ENCODE measurements at places on chromosomes 1 and 21. TPM values are rescaled to one million over a fixed set of nuclear protein-coding genes. Genes with fewer than 3 reads are reported as not detected.
A peak's percentile ranks its signal among the peaks of the same experiment; 100 is the strongest.

FAM163A gene
- total RNA-seq: not detected

DNA sequence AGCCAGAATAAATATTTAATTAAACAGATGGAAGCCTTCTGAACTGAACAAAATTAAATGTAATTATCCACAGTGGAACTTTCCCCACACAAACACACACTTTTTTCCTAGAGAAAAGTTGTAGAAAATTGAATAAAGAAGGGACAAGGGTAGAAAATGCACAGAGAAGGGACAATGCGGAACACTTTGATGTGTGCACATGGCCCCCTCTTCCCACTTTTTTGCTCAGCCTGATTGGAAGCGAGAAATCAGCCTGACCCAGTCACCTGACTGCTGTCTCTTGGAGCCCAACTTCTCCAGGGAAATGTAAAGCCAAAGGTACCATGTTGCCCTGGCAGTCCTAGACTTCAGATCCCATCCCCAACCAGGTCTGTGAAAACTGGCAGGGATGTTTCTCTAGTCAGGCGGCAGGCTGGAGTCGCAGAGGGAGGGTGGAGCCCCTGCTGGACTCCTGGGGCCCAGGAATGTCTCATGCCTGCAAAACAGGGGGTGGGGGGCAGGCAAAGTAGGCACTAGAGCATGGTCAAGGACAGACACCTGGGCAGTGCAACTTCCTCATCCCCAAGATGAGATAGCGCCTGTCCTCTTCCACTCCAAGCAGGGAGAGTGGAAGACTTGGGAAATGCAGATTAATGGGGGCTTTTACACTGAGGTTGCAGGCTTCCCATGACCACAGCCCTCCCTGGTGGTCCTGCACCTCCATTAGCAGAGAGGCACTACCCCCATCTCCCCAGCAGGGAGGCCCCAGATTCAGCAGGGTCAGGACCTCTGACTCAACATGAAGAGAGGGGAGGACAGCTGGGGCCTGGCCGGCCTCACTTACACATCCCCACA is 2.8 kb downstream of the CERS2 start:
- peak overlapping the region; percentile 98 for H3K27ac ChIP-seq
- peak overlapping the region; percentile 84 for H3K4me3 ChIP-seq
- H3K36me3 ChIP-seq: peaks cover 22% of the 10 kb centered on the region
- H3K4me1 ChIP-seq: peaks cover 34% of the 10 kb centered on the region
- H3K27me3 ChIP-seq: no peaks in the 10 kb centered on the region

DNA sequence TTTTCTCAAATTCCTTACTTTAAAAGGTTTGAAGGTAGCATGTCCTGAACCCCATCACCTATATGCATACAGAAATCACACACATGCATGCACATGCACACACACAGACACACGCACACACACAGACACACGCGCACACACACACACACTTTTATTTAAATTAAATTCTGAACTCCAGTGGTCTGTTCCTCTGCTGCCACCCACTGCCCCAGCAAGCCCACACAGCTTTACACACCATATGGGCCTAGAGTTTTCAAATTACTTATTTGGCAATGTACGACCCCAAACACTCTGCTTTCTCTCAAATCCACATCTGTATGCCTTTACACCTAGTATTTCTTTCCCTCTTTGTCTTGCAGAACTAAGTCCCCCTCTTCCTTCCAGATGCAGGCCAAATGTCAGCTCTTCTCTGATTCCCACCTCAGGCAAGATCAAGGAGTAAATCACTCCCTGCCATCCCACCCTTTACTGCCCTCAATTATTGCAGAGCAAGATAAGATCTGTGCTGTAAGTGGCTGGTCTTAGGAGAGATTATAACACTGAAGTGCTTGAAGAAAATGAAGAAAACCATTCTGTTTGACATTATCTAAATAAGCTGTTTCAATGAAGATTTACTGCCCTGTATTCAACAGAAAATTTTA is 429.9 kb upstream of the CXADR start:
- H3K27ac ChIP-seq: no peak overlapping the region
- no peak overlapping the region for H3K4me3 ChIP-seq
- DNase-seq: no peak
- no peaks in the 10 kb centered on the region for H3K36me3 ChIP-seq

- H3K4me1 ChIP-seq: no peaks in the 10 kb centered on the region
- H3K36me3 ChIP-seq: peaks cover 38% of the 10 kb centered on the region
- H3K4me3 ChIP-seq: no peak overlapping the region
- no peaks in the 10 kb centered on the region for H3K27me3 ChIP-seq
Measured at GRCh38 chr1:6638226-6638625, 13.6 kb downstream of the THAP3 start.

GRCh38 chr21:31529406-31529805 is 130.1 kb upstream of the SOD1 start:
- no peak for DNase-seq
- no peaks in the 10 kb centered on the region for H3K36me3 ChIP-seq
- H3K4me3 ChIP-seq: no peak overlapping the region
- no peak overlapping the region for H3K27ac ChIP-seq
- peaks cover 3% of the 10 kb centered on the region for H3K4me1 ChIP-seq

DNA sequence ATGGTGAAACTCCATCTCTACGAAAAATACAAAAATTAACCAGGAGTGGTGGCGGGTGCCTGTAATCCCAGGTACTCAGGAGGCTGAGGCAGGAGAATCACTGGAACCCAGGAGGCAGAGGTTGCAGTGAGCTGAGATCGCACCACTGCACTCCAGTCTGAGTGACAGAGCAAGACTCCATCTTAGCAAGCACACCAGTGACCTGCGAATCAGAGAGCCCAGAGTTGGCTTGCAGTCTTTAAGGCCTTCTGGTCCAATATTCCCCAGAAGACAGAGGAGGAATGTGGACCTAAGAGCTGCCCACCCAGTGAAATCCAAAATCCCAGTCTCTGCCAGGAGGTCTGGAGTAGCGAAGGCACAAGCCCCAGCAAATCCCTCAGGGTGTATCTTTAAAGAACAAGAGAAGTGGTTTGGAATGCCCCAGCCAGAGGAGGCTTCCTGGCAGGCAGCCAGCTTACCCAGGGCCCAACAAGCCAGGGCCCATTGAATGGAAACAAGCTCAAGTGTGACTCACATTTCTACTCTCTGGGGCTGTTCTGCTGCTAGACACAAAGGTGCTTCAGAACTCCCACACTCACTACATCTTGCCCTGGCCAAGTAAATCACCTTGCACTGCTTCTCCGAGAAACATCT is 23.9 kb downstream of the GPR161 start:
- H3K4me3 ChIP-seq: no peak overlapping the region
- no peak overlapping the region for H3K27ac ChIP-seq
- H3K4me1 ChIP-seq: no peaks in the 10 kb centered on the region
- H3K36me3 ChIP-seq: peaks cover 16% of the 10 kb centered on the region

DNA sequence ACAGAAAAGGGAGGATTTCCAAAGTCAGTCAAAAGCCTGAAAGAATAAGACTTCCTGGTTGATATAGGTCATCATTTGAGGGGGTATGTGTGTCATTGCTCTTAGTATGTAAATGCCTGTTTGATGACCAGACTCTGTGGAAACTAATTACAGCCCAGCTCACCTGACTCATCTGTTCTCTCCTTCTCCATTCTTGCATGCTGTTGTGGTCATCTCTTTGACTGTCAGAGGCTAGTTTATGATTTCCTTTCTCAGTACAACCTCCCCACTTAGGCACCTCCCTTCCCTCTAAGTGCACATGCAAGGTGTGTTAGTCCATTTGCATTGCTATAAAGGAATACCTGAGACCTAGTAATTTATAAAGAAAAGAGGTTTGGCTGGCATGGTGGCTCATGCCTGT is 2.4 kb upstream of the C1orf116 start:
- H3K4me3 ChIP-seq: no peak overlapping the region
- H3K4me1 ChIP-seq: peaks cover 5% of the 10 kb centered on the region
- DNase-seq: no peak
- H3K27me3 ChIP-seq: no peaks in the 10 kb centered on the region
- no peaks in the 10 kb centered on the region for H3K36me3 ChIP-seq

DNA sequence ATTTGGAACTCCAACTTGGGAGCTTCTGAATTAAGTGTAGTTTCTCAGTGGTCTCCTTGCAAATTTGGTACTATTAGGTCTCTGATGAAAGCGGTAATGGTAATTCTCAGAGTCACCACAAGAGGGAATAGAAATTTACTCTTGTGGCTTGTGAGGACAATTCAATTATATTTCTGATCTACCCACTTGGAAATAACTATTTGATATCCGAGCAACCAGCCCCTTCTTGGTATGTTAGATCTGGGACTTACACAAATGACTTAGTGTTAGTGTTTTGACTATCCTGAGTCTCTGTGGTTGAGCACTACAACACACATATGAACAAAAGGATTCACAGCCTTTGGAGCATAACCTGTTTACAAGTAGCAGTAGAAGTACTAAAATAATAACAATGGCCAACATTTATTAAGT is 68.1 kb downstream of the RPS6KA1 start:
- no peaks in the 10 kb centered on the region for H3K36me3 ChIP-seq
- DNase-seq: peak; percentile 70
- H3K4me3 ChIP-seq: no peak overlapping the region

DNA sequence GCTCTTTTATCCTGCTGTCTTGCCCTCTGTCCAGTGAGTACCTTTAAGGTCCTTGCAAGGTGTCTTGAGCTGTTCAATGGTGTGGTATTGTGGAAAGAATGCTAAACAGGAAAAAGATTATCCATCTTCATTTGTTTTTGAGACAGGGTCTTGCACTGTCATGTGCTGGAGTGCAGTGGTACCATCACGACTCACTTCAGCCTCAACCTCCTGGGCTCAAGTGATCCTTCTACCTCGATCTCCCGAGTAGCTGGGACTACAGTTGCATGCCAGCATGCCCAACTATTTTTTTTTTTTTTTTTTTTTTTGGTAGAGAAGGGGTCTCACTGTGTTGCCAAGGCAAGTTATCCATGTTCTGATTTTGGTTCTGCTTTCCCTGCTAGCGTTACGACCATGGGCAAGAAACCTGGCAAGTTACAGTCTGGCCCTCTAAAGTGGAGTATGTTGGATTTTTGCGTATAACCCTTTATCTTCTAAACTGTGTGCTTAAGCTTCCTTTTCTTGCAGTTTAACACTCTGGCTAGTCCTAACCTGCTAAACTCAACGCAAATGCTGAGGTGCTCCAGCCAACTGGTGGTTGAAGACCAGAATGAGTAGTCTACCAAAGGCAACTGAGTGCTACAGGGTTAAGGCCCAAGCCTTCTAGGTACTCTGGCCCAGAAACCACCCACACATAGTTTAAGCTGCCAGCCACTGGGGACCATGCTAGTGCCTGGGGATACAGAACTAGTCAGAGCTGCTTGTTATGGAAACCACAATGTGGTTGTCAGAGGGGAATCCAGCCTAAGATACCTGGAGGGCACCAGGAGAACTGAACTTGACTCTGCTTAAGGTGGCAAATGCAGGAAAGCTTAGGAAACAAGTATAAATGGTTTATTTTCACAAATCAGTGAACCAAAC is 7.9 kb downstream of the RPL11 start:
- no peak for DNase-seq
- H3K27me3 ChIP-seq: no peaks in the 10 kb centered on the region
- no peaks in the 10 kb centered on the region for H3K4me1 ChIP-seq

GRCh38 chr1:112981426-112981825 is 25.4 kb upstream of the SLC16A1 start:
- no peaks in the 10 kb centered on the region for H3K36me3 ChIP-seq
- H3K4me1 ChIP-seq: peaks cover 13% of the 10 kb centered on the region
- H3K4me3 ChIP-seq: no peak overlapping the region
- no peaks in the 10 kb centered on the region for H3K27me3 ChIP-seq
- no peak for DNase-seq
- no peak overlapping the region for H3K27ac ChIP-seq

DNA sequence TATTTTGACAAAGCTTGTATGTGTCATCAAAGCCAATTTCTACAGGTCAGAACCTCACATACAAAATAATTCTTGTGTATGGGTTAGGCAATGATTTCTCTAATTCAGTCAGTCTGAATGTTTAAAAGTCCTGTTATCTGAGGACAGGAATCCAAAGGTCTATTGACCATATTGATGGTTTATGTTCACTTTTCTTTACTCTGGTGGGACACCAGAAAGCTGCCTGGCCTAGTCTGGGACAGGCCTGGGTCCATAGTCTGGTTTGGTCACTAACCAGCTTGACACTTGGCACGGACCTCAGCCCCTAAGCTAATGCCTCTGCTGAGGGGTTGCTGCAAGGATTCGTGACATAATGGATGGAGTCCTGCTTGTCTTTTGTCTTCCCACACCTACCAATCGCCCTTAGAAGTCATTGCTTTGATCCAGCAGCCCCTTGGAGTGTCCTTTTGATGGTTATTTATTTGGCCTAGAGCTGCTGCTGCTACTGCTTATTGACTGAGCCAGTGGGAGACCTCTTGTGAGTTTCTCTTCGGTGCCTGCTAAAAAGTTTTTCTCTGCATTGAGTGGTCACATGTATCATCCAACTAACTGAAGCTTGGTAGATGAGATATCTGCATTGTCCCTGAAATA is 15.7 kb downstream of the IFNAR2 start:
- no peak overlapping the region for H3K4me3 ChIP-seq
- no peaks in the 10 kb centered on the region for H3K4me1 ChIP-seq
- DNase-seq: no peak
- H3K27ac ChIP-seq: no peak overlapping the region

- no peak overlapping the region for H3K27ac ChIP-seq
- H3K4me3 ChIP-seq: no peak overlapping the region
- no peaks in the 10 kb centered on the region for H3K36me3 ChIP-seq
- DNase-seq: no peak
- no peaks in the 10 kb centered on the region for H3K4me1 ChIP-seq
Measured at GRCh38 chr1:193538003-193538354, 351.6 kb upstream of the B3GALT2 start.

GRCh38 chr1:15835205-15835740 is 12.2 kb upstream of the SPEN start:
- H3K4me3 ChIP-seq: peak overlapping the region; percentile 65
- no peaks in the 10 kb centered on the region for H3K36me3 ChIP-seq
- DNase-seq: no peak
- H3K27ac ChIP-seq: peak overlapping the region; percentile 90

DNA sequence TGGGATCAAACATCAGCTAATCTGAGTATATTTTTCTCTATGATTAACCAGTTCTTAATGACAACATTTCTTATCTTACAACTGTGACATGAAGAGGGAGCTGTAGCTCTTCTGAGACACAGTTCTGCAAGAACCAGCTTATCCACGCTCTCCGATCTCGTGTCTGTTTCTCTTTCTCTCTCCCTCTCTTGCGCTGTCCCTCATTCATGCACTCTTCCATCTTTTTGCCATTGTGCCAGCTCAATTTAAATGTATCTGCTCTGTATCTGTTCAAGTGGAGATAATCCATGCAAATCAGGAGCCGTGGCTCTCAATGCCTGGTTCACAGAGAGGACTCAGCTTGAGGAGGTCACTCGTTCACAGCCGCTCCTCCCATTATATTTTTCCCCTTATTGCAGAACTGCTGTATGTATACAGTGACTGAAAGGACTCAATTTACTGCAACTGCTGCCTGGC is 494.7 kb upstream of the ADGRL2 start:
- peak overlapping the region; percentile 49 for H3K27ac ChIP-seq
- DNase-seq: peak; percentile 90
- H3K27me3 ChIP-seq: no peaks in the 10 kb centered on the region
- H3K4me1 ChIP-seq: peaks cover 2% of the 10 kb centered on the region
- no peaks in the 10 kb centered on the region for H3K36me3 ChIP-seq

DNA sequence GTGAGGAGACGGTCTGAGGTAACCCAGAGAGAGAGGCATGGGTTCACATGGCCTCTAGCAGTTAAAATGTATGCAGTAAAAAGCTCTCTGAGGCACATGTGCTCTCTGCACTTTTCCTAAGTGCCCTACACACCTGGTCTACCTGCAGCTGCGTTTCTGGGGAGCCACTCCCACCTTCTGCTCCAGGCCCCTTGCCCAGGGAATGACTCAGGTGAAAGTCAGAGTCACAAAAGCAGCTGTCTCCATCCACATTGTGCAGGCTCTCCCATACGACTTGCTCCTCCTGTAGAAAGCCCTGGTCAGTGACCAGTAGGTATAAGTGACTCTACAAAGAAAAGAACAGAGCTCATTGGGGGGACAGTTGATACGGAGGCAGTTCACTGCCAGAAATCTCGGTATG is 8.8 kb downstream of the MINDY1 start:
- H3K27ac ChIP-seq: no peak overlapping the region
- H3K4me1 ChIP-seq: peaks cover 2% of the 10 kb centered on the region
- H3K4me3 ChIP-seq: no peak overlapping the region
- H3K27me3 ChIP-seq: no peaks in the 10 kb centered on the region
- no peak for DNase-seq
